ENCODE measurements at places on chromosomes 2 and 18. TPM values are rescaled to one million over a fixed set of nuclear protein-coding genes. Genes with fewer than 3 reads are reported as not detected.

The LYG1 gene
- 0.30 TPM for total RNA-seq

The CYTIP gene
- 304 TPM for total RNA-seq

The KLHL14 gene
- total RNA-seq = 0.19 TPM

The TUBA3E gene
- total RNA-seq = not detected

The EGR4 gene
- total RNA-seq = 0.41 TPM

The IL18RAP gene
- total RNA-seq = 5.3 TPM

The GRHL1 gene
- 0.49 TPM for total RNA-seq

GRCh38 chr18:36809590-36810381 is 19.0 kb downstream of the TPGS2 start:
- DNase-seq = no peak
- H3K4me1 ChIP-seq = peaks cover 8% of the 10 kb centered on the region
- H3K27me3 ChIP-seq = no peaks in the 10 kb centered on the region
- H3K36me3 ChIP-seq = peaks cover 23% of the 10 kb centered on the region

- no peak for DNase-seq
- no peak overlapping the region for H3K4me3 ChIP-seq
- H3K27ac ChIP-seq = no peak overlapping the region
- H3K27me3 ChIP-seq = peaks cover 5% of the 10 kb centered on the region
These were observed 35.3 kb downstream of the ACVR1C start for GRCh38 chr2:157593411-157593810.

DNA sequence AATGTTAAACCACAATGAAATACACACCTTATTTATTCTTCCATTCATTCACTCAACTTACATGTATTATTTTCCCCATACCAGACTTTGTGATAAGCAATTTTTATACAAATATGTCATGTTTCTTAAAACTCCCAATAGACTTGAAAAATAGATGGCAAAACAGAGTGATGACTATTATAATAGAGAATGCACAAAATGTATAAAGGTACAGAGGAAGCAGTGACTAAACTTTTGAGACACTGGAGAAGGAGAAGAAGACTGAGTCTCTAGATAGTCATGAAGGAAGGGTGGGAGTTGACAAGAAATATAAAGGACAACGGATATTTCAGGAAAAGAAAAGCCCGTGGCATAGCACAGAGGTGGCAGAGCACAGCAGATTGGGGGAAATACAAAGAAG is 198.1 kb upstream of the SLC39A10 start:
- H3K4me1 ChIP-seq = peaks cover 14% of the 10 kb centered on the region
- no peaks in the 10 kb centered on the region for H3K27me3 ChIP-seq
- H3K27ac ChIP-seq = no peak overlapping the region
- H3K36me3 ChIP-seq = no peaks in the 10 kb centered on the region

- H3K4me3 ChIP-seq = no peak overlapping the region
- H3K4me1 ChIP-seq = no peaks in the 10 kb centered on the region
- no peaks in the 10 kb centered on the region for H3K36me3 ChIP-seq
- no peak for DNase-seq
These were observed 105.6 kb upstream of the ZNF521 start for GRCh38 chr18:25457601-25458000.

GRCh38 chr2:224085811-224086210 is 46.7 kb upstream of the SERPINE2 start:
- no peaks in the 10 kb centered on the region for H3K36me3 ChIP-seq
- H3K27ac ChIP-seq = no peak overlapping the region
- no peak overlapping the region for H3K4me3 ChIP-seq
- H3K4me1 ChIP-seq = peaks cover 5% of the 10 kb centered on the region
- DNase-seq = no peak
- H3K27me3 ChIP-seq = no peaks in the 10 kb centered on the region

GRCh38 chr2:30649828-30650227 is 157.4 kb downstream of the CAPN13 start:
- no peaks in the 10 kb centered on the region for H3K27me3 ChIP-seq
- H3K27ac ChIP-seq = no peak overlapping the region
- no peaks in the 10 kb centered on the region for H3K4me1 ChIP-seq
- DNase-seq = no peak
- no peaks in the 10 kb centered on the region for H3K36me3 ChIP-seq

GRCh38 chr18:58177004-58177717 is 133.1 kb downstream of the NEDD4L start:
- H3K4me1 ChIP-seq = peaks cover 1% of the 10 kb centered on the region
- peaks cover 7% of the 10 kb centered on the region for H3K27me3 ChIP-seq
- H3K27ac ChIP-seq = no peak overlapping the region
- no peaks in the 10 kb centered on the region for H3K36me3 ChIP-seq
- no peak for DNase-seq

DNA sequence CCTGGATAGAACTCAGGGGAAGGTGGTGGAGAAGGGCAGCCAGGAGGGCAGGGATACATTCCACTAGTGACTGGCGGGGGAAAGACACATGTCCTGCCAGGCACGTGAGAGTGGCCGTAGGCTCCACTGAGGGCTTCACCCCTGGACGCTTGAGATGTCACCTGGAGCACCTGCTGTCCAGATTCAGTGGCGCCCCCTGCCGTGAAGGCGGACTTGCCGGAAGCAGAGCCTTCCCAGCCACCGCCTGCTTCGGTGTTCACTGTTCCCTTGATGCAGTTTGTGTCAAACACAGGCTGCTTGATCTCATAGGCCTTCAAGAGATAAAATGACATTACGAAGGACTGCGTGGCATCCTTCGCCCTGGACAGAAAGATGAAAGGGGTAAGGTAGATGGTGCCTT is 335.3 kb downstream of the ZNF521 start:
- H3K27ac ChIP-seq = no peak overlapping the region
- no peak for DNase-seq
- H3K27me3 ChIP-seq = peaks cover 8% of the 10 kb centered on the region
- no peaks in the 10 kb centered on the region for H3K4me1 ChIP-seq
- H3K4me3 ChIP-seq = no peak overlapping the region

DNA sequence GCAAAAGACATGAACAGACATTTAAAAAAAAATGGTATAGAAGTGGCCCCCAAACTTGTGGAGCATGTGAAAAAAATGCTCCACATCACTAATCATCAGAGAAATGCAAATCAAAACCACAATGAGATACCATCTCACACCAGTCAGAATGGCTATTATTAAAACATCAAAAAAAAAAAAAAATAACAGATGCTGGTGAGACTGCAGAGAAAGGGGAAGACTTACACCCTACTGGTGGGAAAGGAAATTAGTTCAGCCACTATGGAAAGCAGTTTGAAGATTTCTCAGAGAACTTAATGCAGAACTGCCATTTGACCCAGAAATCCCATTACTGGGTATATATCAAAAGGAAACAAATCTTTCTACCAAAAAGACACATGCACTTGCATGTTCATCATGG is 164.8 kb downstream of the RIT2 start:
- no peak for DNase-seq
- H3K4me3 ChIP-seq = no peak overlapping the region
- no peaks in the 10 kb centered on the region for H3K4me1 ChIP-seq
- no peaks in the 10 kb centered on the region for H3K36me3 ChIP-seq

- H3K27ac ChIP-seq = no peak overlapping the region
- peaks cover 7% of the 10 kb centered on the region for H3K27me3 ChIP-seq
- no peaks in the 10 kb centered on the region for H3K36me3 ChIP-seq
- no peak for DNase-seq
- H3K4me1 ChIP-seq = peaks cover 5% of the 10 kb centered on the region
These were observed 202.3 kb downstream of the ALPK2 start for GRCh38 chr18:58426611-58427010.

GRCh38 chr2:242036653-242036950 is 167.1 kb downstream of the RTP5 start:
- peaks cover 3% of the 10 kb centered on the region for H3K27me3 ChIP-seq
- no peaks in the 10 kb centered on the region for H3K36me3 ChIP-seq
- no peak overlapping the region for H3K27ac ChIP-seq

DNA sequence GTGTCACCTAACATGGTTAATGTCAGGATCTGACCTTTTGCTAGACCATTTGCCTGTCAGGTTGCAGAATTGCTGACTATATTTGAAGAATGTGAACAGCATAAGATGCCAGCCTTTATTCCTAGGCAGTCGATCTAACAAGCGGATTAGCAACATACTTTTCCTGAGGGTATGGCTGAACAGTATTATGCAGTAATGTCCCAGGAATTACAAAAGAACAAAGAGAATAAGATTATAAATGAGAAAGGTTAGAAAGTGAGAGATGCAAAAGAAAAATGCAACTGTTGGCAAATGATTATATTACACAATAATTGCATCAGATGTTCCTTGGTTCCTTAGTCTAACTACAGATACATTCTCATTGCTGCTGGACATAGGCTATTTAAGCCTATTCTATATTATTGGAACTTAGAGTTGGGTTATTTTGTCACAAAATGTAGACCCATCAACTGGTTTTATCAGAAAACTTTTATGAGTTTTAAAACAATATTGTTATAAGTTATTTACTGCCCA is 647.1 kb upstream of the CRIM1 start:
- no peak overlapping the region for H3K27ac ChIP-seq
- H3K4me1 ChIP-seq = no peaks in the 10 kb centered on the region
- no peaks in the 10 kb centered on the region for H3K27me3 ChIP-seq
- H3K36me3 ChIP-seq = no peaks in the 10 kb centered on the region
- no peak for DNase-seq
- H3K4me3 ChIP-seq = no peak overlapping the region
